Keratinocyte (primary cell): ENCODE measurements at places on chromosomes 2 and 18.

- DNase-seq, result no peak
Observed at GRCh38 chr2:159939946-159940345, 122.5 kb downstream of the PLA2R1 start.

DNA sequence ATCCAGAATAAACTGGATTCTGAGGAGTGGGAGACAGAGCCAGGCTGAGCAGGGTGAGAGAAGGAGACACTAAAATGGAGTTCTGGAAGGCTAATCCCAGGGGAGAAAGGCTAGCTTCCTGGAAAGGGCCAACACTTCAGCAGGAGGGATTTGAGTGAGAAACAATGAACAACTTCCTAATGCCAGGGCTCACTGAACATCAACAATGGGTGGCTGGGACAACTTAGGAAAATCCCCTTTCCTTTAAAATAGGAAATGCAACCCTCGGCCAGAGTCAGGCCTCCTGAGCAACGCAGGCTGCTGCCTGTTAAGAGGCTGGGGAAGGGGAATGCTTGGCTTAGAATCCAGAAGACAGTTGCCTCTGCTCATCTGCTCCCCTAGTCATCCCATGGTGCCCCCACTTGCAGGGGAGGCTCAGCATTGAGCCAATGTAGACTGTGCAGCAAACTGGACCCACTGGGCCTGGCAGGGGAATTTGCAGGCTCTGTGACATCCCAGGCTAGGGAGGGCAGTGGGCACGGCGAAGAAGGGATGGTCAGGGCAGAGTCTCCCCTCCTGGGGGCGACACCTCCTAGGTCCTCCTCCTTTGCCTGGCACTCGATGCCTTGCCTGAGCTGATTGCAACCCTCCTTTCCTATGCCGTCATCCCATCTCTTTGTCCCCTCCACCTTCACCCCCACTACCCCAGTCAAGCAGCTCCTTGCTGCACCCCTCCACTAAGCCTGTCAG, 182.5 kb downstream of the TNS1 start:
- no peak for DNase-seq

DNA sequence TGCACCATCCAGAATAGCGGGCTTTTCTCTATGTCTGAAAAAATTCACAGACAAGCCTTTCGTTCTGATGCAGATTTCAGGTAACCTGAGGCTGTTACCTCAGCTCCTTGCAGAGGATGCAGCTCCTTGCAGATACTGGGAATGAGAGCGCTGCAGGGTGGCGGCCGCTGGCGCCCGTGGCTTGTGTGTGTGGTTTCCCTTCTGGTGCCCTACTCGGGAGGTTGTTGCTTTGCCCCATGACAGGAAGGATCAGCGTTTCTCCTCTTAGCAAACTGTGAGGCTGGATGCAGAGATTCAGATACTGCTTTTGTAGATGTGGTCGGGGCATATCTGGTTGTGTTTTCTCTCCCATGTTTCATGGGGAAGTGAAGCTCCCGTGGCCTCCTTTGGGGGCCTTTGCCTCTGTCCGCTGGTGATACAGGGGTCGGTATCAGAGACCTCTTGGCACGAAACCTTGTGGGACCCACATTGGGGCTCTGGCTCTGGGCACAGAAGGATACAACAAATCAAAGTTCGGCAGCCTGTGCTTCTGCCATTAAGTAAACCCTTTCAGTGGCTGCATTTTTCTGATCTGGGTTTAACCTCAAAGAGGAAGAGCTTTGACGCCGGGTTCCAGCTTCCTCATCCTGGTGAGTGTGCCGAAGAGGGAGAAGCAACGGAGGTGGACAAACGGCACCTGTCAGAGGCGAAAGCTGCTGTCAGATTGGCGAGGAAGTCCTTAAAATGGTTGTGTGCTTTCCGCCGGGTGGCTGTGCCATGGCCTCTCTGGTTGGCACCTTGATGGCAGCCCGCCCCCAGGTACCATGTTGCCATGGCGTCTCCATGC, 127.8 kb downstream of the MBP start:
- DNase-seq, result no peak

DNA sequence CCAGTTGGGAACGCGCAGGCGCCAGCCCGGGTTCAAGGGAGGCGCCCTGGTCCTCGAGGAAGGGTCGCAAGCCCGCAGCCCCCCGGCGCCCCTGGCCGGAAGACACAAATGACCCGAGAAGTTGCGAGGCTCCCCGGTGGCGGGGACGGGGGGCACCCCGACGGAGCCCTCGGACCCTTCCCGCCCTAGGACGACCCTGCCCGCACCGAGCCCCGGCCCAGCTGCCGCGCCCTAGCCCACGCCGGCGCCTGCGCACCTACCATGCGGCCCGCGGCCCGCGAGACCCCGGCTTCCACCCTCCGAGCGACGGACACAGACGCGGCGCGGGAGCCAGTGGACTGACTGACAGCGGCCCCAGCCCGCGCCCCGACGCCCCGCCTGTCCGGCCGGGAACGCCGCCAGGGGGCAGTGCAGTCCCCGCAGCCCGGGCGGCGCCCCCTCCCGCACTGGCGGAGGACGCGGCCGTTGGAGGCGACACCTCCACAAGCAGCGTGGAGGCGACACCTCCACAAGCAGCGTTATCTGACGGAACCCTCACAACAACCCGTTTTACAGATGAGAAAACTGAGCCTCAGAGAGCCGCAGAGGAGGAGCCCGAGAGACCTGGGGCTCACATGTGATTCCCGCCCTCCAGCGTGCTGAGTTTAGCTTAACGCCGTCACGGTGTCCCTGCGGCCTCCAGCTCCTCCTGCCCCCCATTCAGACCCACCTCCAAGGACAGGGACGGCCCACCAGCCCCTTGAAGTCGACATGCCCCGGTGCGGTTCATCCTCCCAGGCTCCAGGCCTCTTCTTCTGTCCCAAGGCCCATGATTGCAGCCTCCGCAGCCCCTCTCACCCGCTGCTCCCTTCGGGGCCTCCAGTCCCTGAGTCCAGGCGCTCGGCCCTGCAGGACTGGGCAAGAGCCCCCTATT, at the start of gene NMUR1:
NMUR1 (minus strand) TSS at position 347 of the 913 bp plus-strand sequence; CDS start at position 263, 84 bp downstream.
- no peak for DNase-seq

DNA sequence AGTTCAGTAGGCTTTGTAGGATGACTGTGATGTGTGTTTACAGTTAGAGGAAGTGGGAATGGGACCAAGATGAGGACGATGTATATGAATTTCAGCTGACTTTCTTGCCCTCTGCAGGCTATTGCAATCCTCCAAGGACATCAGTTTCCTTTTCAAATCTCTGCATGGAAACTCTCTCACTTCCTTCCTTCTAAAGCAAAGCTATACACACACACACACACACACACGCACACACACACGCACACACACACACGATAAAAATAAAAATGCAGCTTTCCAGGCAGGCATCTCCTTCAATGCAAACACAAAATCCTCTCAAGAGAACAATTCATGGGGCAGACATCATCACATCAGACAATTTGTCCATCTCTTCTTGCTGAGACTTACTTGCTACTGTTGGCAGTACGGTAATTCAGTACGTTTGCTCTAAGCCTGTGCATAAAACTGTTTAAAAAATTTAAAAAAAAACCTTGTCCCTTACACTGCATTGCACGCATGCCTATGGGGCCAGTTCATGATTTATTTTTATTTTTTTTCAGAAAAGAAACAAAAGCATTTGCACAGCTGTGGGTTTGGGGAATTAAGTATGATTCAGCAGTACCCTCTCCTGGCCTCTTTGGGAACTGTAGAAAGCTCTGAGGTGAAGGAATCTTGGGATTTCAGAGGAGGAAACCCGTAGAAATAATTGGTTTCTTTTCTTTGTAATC, 27.1 kb upstream of the ICOS start:
- DNase-seq, result no peak

DNA sequence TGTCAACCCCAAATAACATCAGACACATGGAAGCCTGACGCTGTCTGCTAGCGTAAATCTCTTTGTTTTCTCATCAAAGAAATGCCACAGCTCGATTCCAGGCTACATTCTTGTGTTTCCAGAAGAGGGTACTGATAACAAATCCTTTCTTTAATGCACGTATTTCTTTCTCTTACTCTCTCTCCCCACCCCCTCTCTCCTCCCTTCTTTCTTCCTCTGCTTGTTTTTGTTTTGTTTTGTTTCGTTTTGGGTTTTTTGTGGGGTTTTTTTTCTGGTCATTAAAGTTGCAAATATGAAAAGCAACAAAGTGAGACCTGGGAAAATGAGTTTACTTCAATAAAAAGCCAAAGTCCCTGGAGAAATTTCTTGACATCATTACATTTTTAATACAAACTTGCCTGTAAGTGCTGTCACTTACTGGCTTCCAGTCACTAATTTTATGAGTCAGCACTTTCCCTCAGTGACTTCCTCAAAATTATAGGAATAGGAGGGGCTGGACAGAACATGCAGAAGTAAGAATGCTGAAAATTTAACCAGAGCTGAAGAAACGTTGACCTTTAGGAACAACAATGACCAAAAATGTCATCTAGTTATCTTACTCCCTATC, 106.7 kb upstream of the NABP1 start:
- no peak for DNase-seq

GRCh38 chr2:211751848-211752247, 786.8 kb downstream of the ERBB4 start:
- DNase-seq, result no peak

DNA sequence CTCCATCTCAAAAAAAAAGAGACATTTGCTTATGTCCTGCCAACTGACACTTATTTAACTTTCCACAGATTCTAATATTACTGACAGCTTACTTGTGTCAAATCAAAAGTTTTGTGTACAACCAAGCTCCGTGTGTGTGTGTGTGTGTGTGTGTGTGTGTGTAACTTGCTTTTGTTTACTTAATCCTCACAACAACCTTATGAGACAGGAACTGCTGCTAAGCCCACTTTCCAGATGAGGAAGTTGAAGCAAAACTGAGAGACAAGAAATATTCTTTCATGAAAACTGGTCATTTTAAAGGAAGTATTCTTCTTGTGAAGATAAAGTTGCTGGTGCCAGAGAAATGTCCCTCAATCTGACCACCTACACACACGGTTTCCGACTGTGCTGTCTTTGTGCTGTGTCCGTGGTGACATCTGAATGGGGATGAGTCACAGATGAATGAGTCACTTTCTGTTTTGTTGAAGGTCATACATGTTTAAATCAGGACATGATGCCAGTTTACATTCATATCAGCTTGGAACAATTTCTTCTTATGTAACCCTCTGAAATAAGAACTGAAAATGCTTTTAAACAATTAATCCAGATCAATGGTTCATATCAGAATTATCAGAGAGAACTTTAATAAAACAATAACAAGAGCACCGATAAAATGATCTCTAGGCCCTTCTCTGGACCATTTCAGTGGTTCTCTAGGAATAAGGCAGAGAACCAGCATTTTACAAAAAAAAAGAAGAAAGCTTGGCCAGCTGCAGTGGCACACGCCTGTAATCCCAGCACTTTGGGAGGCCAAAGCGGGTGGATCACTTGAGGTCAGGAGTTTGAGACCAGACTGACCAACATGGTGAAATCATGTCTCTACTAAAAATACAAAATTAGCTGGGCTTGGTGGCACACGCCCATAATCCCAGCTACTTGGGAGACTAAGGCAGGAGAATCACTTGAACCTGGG, 95.5 kb downstream of the THNSL2 start:
- no peak for DNase-seq

DNA sequence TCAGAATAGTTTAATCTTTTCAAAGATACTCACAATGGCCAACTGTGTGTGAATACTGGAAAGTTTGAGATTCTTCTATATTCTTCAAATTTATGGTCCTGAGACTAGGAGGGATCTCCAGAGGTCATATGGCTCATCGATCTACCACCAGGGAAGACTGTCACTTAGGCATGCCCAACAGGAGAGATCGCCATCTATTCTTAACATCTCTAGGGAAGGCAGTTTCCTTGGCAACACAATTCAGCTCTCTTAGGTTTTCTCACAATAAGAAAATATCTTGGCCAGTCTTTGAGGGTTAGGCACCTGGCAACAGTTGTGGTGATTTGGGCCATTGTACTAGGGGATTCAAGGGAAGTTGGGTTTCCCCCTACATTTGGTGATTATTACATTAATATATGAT, 107.2 kb downstream of the GALNT3 start:
- no peak for DNase-seq

- no peak for DNase-seq
Observed at GRCh38 chr2:169071455-169071854, 2.1 kb downstream of the DHRS9 start.

- no peak for DNase-seq
Observed at GRCh38 chr18:74994502-74995418, 214.2 kb downstream of the PTGR3 start.

DNA sequence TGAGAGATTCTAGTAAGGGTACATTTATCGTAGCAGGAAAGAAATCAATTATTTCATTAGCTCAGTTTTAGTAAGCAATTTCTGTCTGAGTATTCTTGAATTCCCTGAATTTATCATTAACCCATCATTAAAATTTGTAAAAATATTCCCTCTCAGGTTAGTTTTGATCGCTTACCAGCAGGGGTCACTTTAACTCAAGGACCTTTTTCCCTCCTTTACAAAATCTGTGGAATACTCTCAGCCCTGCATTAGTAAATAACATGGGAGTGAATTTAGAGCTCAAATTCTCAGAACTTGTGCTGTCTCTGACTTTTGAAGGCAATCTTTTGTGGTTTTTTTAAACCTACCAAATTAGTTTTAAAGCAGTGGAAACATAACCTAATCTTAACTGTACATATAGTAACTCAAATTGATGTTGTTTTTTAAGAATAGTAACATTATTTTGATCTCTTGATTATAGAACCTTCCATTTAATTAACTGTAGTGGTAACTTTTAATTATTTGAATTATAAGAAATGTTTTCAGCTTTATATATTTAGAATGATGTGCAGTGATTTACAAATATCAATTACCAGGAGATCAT, 97.2 kb downstream of the AGPS start:
- DNase-seq, result no peak

GRCh38 chr2:184729581-184729980, 131.3 kb downstream of the ZNF804A start:
- DNase-seq, result no peak

- no peak for DNase-seq
Observed at GRCh38 chr2:126467367-126468054, 188.4 kb upstream of the GYPC start.

GRCh38 chr2:118325321-118325955, 237.2 kb downstream of the INSIG2 start:
- DNase-seq, result no peak

DNA sequence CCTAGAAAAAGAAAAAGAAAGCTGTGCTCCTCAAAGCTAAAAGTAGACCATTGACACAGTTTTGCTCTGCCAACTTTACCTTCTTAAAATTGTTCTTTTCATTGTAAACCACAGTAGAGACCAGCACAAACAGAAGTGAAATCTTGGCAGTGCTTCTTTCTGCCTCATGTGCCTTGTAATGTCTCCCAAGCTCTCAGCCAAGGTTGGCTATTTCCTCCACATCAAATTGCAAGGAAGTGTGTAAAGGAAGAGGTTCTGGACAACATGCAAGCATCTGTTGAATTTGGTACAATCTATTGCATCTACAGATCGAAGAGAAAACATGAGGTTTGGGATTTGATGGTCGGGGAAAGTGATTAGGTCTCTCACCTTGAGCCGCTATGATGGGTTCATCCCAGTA, 83.3 kb upstream of the PNPT1 start:
- no peak for DNase-seq

- no peak for DNase-seq
Observed at GRCh38 chr2:105337122-105338019, at the start of gene C2orf49. Gene C2orf49 (plus strand): TSS chr2:105337540. CDS start chr2:105337588, 48 bp downstream.
